ENCODE measurements at places on chromosomes 13 and 19. TPM values are rescaled to one million over a fixed set of nuclear protein-coding genes. Genes with fewer than 3 reads are reported as not detected.

GRCh38 chr19:42272989-42273406, 3.9 kb downstream of the CIC start:
- no peak for DNase-seq

GRCh38 chr19:4113398-4114088, 10.4 kb downstream of the MAP2K2 start:
- DNase-seq = no peak

Gene WASF3
- 14.3 TPM for total RNA-seq

DNA sequence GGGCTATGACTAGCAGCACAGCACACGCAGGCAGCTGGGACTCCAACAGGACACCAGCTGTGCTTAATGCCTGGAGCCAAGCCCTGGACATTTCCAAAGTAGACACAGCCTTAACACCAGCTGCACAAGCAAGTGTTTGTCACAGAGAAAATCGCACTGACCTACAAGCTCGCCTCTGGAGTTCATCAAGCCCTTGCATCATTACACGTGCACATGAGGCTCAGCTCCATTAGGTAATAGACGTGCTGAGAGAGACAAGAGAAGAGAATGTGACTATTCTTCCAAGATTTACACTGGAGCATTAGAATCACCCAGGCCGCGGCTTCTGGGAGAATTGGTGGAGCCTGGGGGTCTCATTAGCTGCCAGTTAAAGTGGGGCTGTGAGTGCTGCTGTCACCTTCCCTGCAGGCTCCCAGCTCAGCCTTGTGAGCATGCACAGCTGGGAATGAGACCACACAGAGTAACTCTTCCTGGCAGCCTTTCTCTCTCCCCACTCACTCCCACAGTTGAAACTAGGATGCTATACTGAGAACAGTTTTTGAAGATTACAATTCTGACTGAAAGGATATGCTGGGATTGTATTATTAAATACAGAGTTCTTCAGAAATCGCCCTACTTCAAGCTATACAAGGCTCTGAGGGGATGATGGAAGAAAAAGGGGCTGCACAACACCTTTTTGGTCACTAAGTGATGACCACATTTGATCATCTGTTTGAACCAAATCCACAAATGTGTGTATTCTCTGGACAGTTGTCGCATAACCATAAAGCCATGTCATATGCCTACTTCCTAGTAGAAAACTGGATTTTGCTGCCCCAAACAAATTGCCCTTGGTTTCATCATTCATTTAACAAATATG, 10.5 kb downstream of the STOML3 start:
- DNase-seq = no peak

GRCh38 chr13:66162470-66162869, 1067.7 kb downstream of the PCDH9 start:
- DNase-seq = no peak

DNA sequence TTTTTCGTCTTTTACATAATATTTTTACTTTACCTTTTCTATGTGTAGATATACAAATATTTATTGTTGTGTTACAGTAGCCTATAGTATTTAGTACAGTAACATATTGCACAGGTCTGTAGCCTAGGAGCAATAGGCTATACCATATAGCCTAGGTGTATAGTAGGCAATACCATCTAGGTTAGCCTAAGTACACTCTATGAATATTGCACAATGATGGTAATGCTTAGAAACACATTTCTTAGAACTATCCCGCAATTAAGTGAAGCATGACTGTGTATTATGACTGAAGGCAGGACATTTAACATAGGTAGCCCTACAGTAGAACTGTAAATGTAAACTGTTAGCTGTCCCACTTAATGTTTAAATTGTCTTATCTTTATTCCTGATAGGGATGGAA, 964.3 kb downstream of the SLITRK1 start:
- DNase-seq = no peak
